ENCODE measurements at places on chromosomes 3 and 15.

DNA sequence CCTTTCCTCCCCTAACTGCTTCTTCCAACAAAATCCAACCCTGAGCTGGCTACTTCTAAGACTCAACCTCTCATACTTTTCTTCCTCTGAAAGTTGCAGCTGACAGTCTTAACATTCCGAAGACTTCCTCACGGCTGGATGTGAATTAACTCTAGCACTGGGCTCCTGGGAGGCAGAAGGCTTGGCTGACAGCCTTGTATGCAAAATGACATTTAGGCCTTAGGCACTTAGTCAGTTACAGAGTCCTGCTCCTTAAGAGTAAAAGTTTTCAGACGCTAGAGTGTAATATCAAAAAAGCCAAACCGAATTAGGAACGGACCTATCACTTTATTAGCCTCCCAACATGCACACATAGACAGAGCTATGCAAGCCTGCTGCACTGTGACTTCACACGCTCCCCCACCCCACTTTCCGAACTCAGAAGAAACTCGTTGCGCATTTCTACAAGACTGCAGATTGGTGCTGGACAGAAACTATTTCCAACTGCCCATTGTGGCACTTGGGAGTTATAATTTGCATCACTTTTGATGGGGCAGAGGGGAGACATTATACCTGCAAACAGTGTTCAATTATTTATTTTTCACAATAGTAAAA is 15.5 kb upstream of the ANXA2 start:
- no peak for DNase-seq

DNA sequence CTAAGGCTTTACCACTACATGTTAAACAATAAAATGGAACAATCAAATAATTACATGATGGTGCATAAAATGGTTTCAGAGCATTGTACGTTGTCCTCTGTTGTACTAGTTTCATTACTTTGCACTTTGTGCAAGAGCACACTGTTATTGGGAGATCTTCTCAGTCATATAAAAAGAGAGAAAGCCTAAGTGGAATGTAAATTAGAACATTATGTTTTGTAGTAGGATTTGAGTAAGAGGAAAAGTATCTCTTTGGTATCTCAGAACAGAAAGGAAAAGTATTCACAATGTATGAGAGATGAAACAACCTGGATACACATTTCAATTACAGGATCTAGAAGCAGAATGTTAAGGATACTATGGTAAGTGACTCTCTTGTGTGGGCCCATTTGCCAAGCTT is 26.9 kb upstream of the PLSCR2 start:
- DNase-seq, result no peak

DNA sequence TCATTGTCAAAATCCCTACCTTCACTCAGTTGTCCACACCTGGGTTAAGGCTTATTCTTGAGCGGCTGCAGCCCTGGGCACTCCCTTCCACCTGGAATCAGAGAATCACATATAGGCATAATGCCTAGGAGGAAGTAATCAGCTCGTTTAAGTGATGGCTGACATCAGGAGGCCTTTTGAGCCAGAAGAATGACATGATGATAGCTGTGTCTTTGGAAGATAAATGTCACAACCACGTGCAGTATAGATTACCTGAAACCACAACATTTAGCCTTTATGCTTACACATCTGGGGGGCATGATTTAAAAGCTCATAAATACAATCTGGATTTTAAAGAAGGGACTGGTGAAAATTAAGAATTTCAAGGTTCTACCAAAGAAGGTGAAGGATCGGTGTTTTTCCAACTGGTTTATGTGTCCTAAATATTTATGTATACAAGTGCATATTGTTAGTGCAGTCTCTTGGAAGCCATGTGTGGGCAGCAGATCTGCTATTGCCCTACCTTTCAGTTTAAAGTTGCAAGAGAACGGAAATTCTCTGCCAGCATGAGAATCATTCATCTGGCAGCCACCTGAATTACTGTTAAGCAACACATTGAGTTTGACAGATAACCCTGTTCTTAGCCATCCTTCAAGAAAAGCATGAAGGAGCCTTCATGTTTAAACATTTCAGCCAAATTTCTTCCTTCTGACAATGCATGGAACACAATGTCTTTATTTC is 163.4 kb upstream of the NR2E3 start:
- DNase-seq, result no peak

GRCh38 chr3:4656059-4656458 is 162.9 kb downstream of the ITPR1 start:
- no peak for DNase-seq

GRCh38 chr3:179463319-179463718 is 12.0 kb upstream of the GNB4 start:
- no peak for DNase-seq

GRCh38 chr3:136818191-136818768 is 646 bp upstream of the SLC35G2 start:
- no peak for DNase-seq

- no peak for DNase-seq
These were observed 7.3 kb upstream of the LMCD1 start for GRCh38 chr3:8494327-8494726.

GRCh38 chr3:48686538-48687219 is 964 bp upstream of the NCKIPSD start:
- DNase-seq, result no peak

- DNase-seq, result no peak
These were observed 3.1 kb downstream of the MYLK start for GRCh38 chr3:123880998-123881561.

- no peak for DNase-seq
These were observed at the start of gene GATA2 for GRCh38 chr3:128492671-128493569. TSS of gene GATA2 (minus strand) at chr3:128493201. CDS start at chr3:128487031, 6,170 bp downstream.

- DNase-seq, result no peak
These were observed 27.9 kb upstream of the FAM174B start for GRCh38 chr15:92683511-92683834.

- DNase-seq, result no peak
These were observed 136.1 kb upstream of the MEF2A start for GRCh38 chr15:99429681-99430081.

- DNase-seq, result no peak
These were observed 18.1 kb upstream of the SLC27A2 start for GRCh38 chr15:50163719-50164410.

DNA sequence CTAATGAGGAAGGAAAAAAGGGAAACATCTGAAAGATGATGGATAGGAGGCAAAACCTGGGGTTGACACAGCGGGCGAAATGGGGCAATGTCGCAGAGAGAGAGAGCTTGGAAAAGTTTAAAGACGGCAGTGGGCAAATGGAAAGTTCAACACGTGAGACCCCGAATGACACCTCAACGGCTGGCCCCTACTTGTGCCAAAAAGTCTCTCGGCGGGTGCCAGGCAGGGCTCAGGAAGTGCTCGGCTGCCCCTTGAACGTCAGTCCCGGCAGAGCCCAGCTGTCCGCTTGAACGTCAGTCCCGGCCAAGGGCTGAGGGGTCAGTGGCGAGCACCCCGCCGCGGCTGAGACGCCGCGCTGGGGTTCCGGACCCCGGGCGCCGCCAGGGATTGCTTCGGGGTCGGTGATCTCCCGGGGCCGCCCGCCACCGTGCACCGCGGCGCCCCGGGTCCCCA is 658 bp downstream of the EOGT start:
- DNase-seq, result no peak

DNA sequence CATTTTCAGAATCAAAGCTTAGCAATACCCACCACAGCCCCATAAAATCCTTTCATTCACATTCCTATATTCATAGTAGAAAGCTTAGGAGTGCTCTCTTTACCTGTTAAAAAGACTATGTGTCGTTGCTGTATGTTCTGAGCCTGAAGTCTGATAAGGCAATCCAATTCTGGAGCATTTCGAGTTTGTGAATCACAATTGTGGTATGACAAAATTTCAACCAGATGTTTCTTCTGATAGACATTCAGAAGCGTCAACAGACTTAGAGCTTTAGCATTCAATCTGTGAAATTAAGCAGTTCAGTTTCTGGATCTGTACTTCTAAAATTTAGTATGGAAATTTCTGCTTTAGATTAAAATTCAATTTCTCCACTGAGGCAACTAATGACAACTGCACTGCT is 58.3 kb downstream of the TASOR start:
- no peak for DNase-seq

GRCh38 chr3:58051196-58051595 is 43.0 kb downstream of the FLNB start:
- no peak for DNase-seq

DNA sequence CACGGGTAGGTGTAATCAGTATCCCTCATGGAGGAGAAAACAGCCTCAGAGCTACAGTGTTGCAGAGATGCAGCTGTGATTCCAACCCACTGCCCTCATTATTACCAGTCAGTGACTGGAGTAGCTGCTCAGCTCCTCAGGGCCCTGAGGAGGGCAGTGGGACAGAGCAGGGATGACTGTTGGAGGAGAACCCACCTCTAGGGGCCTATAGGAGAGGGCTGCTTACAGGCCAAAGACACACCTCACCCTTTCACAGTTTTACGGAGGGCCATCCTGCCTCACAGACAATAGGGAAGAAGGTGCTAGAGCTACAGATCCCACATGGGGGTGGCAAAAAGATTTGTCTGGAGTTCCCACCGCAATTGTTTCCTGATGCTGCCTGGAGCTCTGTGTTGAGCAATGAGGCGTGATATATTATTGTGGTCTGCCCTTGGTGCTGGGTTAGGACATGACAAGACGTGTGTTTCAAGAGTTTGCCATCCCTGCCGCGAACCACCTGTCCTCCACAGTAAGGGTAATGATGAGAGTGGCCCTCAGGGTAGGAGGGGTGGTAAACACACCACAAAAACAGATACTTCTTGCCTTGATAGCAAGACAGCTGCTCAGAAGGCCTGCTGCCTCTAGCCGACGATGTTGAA is 140.5 kb upstream of the TPM1 start:
- DNase-seq, result no peak

DNA sequence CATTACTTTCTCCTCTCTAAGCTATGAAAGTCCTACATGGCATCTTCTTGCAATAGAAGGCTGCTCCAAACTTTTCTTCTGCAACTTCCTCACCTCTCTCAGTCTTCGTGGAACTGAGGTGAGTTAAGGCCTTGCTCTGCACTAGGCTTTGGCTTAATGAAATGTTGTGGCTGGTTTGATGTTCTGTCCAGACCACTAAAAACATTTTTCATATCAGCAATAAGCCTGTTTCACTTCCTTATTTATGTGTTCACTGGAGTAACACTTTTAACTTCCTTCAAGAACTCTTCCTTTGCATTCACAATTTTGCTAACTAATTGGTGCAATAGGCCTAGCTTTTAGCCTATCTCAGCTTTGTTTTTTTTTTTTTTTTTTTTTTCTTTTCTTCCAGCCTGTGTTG is 335.3 kb upstream of the NECTIN3 start:
- no peak for DNase-seq

DNA sequence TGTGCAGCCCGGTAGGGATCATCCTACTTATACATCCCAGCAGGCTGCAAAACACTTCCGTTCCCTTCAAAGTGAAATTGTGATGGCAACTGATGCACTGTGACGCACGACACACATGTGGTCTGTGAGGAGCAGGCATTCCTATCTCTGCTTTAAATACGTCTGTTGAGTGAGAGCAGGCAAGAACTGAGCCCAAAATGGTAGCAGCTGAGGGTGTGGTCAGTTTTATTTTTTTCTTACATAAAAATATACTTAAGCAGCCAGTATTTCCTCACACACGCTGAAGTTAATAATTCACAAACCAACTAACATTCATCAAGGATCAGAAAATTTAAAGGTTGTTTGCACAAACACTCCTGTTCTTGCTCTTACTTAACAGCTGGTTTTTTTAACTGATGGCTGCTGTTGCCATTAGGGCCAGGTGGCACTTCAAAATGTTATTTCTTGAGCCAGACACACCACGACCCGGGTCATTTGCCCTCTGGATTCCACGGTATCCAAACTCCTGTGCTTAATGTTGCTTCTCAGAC is 23.9 kb downstream of the LRIG1 start:
- DNase-seq, result no peak

- DNase-seq, result no peak
These were observed at the start of gene LSMEM2 for GRCh38 chr3:50278880-50279224. TSS of gene LSMEM2 (plus strand) at chr3:50279087. CDS start at chr3:50279114, 27 bp downstream.

- no peak for DNase-seq
These were observed 269.2 kb downstream of the MECOM start for GRCh38 chr3:169394316-169394715.

DNA sequence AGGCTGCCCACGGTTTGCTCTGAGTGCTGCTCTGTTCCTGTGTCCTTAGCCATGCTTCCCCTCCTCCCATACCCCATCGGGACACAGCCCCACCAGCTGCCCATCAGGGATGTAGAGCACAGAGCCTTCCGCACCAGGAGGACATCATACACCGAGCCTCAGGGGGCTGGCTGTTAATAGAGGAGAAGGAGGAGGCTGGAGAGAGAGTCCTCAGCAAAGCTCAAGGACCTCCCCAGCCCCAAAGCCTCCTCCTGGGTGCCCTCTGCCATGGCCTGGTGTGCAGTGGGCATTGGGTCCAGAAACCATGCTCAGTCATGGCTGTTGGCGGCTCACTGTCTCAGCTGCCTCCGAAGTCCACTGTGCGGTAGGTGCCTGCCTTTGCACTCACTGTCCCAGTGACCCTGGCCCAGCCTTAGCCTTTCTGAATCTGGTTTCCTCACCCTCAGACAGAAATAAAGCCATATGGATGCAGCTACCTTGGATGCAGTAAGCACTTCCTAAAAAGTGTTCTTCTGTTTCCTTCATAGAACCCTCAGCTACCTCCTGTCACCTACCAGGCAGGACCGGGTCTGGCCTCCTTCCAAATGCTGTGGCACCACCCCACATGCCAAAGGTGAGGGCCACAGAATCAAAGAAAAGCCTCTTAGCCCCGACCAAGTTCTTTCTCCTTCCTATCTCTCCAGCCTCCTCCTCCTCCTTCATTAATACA is 53.9 kb downstream of the ACAD9 start:
- no peak for DNase-seq

- DNase-seq, result no peak
These were observed 660.0 kb downstream of the FHIT start for GRCh38 chr3:60591267-60591666.

DNA sequence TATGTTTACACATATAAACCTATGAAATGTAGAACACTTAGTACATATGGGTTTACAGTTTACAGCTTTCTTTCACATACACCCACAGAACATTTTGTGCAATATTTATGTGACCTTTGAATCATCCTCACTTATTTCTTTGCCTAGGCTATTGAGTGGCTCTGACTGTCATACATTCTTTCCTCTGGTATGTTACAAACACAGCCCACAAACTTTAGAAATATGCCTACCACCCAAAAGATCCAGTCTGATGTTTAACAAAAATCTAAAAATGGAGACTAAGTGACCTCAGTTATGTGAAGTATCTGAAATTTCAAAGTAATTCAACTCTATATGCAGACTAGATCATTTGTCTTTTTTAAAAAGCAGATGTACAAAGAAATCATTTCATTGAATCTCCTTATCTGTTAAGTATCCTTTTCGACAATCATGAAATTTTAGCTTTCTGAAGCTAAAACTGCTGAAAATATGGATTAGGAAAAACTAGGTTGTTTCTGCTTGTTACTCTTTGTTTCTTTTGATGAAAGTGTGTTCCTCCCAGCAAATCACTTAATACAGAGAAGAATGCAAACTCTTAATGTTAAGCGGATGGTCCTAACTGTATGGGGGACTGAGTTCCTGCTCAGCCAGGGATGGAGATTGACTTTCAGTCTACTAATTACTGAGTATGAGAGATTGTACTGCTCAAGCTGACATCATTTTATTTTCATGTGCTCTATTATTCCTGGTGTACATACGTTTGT is 27.7 kb downstream of the CCDC54 start:
- DNase-seq, result no peak
